ENCODE measurements at places on chromosomes 12 and 14.

DNA sequence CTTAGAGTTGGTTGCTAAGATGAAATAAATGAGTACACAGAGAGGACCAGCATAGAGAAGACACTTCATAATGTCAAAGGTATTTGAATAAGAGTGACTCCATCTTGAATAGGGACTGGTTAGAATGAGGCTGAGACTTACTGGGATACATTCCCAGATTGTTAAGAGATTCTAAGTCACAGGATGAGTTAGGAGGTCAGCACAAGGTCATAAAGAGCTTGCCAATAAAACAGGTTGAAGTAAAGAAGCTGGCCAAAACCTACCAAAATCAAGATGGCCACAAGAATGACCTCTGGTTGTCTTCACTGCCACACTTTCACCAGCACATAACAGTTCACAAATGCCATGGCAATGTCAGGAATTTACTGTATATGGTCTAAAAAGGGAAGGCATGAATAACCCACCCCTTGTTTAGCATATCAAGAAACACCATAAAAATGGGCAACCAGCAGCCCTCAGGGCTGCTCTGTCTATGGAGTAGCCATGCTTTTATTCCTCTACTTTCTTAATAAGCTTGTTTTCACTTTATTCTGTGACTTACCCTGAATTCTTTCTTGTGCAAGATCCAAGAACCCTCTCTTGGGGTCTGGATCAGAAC is 8.3 kb upstream of the SERPINA1 start:
- DNase-seq: no peak

GRCh38 chr14:27267876-27268275 is 670.0 kb upstream of the NOVA1 start:
- no peak for DNase-seq

GRCh38 chr12:125148316-125148715 is 83.1 kb downstream of the AACS start:
- no peak for DNase-seq

DNA sequence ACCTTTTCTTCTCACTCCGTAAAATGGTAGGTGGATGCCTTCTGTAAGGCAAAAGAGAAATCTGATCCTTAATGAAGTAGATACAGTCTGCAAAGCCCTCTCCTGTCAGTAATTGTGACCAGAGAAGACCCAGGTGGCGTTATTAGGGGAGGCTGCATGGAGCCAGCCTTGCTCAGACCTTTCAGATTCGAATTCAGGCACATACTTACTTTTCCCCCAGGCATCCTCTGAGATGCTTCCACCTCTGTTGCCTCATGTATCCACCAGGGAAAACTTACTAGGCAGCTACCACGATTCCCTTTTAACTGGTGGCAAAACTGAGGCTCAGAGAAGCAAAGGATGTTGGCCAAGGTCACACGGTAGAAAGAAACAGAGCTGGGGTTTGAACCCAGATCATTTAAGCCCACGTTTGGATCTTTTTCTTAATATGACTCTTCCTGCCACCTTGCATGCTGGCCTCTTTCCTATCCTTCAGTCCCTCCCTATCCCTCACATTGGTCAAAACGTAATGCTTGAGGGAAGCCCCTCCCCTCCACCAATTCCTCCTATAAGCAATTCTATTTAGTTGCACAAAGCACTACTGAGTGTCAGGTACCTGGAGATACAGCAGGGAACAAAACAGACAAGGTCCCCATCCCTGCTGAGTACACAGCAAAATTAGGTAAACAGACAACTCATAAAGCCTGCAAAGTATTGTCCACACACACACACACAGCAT is 179.4 kb downstream of the KSR2 start:
- DNase-seq: no peak

DNA sequence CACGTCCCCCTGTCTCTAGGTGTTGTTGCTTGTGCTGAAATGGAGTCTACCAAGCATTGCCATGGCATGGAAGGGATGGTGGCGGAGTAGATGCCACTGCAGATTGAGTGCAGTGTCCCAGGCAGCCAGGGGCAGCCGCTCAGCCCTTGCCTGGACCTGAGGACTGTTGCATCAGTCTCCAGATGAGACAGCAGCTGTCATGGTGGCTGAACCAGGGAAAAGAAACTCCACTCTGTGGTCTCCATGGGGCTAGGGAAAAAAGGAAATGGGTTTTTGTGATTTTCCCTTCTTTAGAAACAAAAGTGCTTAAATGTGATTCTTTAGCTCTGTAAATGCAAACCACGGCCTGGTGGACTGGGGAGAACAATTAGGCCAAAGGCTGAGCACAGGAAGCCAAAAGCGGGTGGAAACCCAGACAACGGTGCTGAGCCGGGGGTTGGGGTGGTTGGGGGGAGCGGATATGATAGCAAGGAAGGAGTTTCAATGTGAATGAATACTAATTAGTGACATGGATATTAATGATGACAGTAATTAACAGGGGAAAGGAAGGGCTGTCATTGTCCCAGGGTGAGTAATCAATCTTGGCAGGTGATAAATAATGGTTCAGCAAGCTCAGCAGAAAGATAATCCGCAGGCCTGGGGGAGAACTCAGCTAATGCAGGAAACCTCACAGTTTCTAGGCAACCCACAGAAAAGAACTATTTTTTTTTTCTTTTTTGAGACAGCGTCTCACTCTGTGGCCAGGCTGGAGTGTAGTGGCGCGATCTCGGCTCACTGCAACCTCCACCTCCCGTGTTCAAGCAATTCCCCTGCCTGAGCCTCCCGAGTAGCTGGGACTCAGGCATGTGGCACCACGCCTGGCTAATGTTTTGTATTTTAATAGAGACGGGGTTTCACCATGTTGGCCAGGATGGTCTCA is 442.6 kb downstream of the DPF3 start:
- no peak for DNase-seq

- peak; percentile 93 for DNase-seq
Observed at GRCh38 chr12:46916796-46917419, 91.1 kb upstream of the SLC38A4 start.

- DNase-seq: no peak
Observed at GRCh38 chr14:28055008-28055407, 711.6 kb upstream of the FOXG1 start.

- DNase-seq: no peak
Observed at GRCh38 chr14:38111046-38111445, 96.7 kb upstream of the SSTR1 start.

- DNase-seq: no peak
Observed at GRCh38 chr14:86334355-86334754, 804.4 kb downstream of the FLRT2 start.

DNA sequence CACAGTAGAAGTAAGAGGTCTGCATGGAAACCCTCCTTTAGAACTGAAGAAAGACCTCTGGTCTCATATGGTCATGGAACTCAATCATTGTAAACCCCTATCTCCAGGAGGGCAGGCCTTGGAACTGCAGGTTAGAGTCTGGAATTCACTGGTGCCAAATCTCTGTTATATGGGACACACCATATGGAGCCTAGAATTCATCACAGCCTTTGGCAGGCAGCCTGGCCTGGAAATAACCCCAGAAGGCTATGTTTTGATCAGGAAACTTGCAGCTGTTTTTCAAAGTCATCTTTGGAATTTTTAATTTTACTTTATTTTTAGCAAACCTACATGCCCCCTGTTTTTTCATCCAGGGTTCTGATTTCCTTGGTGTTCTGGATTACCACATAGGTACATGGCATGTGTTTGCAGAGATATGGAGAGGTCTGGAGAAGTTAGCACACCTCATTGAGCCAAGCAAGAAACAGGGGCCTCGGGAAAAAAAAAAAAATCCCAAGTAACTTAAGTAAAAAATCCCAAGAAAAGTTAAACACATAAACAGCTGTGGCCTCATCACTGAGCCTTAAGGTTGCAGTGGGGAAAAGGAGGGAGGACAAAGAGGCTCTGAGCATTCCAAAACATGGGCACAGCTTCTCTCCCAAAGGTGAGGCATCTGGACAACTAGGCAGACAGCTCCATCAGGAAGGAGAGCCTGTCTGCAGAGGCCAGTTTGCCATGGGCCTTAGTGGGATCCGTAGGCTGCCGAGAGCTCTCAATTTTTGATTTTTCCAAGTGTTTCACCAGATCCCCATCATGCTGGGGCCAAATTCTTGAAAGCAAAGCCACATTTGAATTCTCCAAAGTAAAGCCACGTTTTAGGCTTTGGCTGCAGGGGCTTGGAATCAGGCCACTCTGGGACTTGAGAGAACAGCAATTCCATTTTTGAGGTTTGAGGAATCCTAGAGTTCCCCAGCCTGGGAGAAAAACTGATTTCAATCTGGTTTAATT is 339.6 kb upstream of the TBX3 start:
- peak; percentile 79 for DNase-seq

DNA sequence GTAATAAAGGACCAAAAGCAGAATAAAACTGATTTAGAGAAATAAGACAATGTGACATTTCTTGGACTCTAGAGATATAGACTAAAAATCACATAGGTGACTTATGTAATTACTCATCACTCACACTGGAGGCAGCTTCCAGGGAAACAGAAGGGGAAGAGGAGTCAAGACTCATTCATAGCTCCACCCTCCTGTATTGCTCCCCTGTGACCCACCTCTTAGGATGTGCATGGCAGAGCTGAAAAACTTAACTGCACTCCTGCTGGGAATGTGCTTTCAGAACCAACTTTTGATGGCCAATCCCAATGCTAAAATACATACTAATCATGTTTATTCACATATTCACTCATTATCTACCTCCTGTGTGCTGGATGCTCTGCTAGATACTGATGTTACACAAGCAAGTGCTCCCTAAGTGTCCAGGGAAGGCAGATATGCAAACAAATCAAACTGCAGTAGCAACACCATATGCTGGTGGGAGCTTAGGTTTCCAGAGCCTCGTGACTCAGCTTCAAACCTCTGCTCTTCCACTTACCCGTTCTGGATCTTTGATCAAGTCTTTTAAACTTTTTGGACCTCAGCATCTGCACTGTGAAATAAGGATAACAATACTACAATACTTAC is 316.1 kb downstream of the GALC start:
- no peak for DNase-seq

DNA sequence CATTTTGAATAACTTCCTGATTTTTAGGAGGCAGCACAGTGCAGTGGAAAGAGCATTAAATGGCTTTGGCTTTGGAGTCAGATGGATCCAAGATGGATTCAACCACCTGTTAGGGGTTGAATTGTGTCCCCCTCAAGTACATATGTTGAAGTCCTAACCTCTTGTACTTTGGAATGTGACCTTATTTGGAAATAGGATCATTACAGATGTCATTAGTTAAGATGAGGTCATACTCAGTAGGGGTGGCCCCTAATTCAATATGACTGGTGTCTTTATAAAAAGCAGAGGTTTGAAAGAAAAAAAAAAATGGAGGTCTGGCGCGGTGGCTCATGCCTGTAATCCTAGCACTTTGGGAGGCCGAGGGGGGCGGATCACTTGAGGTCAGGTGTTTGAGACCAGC is 18.8 kb downstream of the ATP5MC2 start:
- no peak for DNase-seq

DNA sequence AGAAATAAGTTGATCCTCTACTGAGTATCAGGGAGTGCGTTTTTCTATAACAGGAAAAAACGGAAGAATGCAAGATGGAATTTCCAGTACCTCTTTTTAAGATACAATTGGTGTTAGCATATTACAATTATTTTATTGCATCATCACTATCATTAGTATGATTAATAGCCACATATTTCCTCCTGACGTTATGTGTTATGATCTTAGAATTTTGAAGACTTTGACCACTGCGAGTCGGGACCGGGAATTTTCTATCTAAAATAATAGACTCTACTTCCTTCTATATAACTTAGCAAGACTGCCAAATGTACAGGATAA is 679 bp upstream of the SAV1 start:
- no peak for DNase-seq

DNA sequence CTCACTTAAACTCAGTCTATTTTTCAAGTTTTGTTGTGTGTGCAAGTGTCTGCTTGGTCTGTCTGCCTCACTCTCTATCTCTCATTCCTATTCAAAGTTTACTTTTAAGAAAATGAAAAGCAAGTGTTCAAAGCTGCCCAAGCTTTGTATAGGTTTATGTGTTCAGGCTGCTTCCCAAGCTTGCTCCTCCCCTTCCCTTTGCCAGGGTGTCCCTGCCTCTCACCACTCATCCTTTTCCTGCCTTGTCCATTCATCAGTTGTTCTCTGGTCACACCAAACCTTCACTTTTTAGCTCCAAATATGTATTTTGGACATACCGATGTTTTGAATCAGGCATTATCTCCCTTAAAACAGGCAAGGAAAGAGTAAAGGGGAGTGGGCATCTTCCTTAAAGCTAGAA is 41.3 kb downstream of the STK38L start:
- DNase-seq: no peak

DNA sequence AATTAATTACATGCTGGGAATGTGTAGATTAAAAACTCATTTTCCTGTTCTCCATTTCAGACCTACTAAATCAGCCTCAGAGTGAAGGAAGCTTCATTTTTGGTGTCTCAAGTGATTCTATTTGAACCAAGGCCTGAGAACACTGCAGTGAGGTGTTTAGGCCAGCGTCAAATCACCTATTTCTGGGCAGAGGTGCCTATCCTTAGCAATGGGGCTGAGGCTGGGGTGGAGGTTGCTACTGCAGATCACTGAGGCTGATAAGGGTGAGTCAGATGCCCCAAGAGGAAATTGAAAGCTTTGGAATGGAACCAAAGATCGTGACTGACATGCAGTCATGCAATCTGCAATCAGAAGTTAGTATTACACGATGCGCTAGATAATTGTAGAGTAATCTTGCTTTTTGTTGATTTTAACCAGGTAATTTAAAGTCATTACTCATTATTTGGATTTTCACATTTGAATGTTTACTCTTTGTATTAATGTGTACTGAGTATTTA is 4.4 kb downstream of the TXNRD1 start:
- peak; percentile 75 for DNase-seq

DNA sequence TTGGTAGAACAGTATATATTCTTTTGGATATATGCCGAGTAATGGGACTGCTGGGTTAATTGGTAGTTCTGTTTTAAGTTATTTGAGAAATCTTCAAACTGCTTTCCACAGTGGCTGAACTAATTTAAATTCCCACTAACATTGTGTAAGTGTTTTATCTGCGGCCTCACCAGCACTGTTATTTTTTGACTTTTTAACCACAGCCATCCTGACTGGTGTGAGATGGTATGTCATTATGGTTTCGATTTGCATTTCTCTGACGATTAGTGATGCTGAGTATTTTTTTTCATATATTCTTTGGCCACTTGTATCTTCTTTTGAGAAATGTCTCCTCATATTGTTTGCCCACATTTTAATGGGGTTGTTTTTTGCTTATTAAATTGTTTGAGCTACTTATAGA is 357.4 kb downstream of the C12orf50 start:
- no peak for DNase-seq

- DNase-seq: no peak
Observed at GRCh38 chr14:55915456-55915855, 202.8 kb upstream of the PELI2 start.

- DNase-seq: no peak
Observed at GRCh38 chr14:45819107-45819506, 566.1 kb upstream of the MIS18BP1 start.

- no peak for DNase-seq
Observed at GRCh38 chr14:91354979-91355685, 62.5 kb downstream of the CCDC88C start.

DNA sequence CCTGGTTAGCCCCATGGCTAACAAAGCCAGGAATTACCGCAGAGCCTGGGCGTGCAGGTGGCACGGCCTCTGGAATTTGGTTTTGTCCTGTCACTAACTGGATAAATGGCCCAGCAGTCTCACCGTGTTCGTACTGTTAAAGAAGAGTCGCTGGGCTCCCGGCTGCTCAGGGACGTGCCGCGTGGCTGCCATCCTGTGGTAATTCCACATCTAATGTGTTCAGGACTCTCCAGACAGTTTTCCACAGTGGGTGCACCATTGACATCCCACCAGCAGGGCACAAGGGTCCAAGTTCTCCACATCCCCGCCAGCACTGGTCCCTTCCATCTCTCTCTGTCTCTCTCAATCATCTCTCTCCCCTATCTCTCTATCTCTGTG is 19.6 kb downstream of the NOC4L start:
- DNase-seq: no peak
